Thymus (tissue), 14 donors: ENCODE measurements at places on chromosomes 11 and 22.

DNA sequence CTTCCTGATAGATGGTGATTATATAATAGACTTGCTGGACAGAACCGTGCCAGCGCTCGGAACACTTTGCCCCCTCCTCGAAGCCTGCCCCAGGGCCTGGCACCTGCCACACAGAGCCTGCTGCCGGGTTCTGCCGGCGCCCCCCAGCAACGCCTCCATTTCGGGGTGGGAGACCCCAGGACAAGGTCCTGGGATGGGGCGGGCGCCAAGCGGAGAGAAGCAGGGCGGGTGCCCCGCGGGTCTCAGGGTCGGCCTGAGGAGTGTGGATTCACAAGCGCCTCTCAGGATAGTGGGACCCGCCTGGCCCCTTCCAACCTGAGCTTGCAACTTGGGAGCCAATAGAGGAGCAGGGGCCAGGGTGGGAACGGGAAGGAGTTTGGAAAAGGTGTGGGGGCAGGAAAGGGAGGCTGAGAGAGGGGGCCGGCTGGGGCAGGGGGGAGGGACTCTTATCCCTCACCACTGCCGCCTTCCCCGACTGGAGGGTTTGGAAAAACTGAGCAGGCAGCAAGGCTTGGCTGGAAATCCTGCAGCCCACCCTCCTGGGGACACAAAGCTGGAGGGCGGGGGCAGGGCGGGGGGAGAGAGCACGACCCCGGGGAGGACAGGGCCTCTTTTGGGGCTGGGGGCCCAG is 3.3 kb upstream of the BCL9L start:
- peak; percentile 59 for DNase-seq

GRCh38 chr11:79055856-79056631 is 384.8 kb downstream of the TENM4 start:
- no peak for DNase-seq

DNA sequence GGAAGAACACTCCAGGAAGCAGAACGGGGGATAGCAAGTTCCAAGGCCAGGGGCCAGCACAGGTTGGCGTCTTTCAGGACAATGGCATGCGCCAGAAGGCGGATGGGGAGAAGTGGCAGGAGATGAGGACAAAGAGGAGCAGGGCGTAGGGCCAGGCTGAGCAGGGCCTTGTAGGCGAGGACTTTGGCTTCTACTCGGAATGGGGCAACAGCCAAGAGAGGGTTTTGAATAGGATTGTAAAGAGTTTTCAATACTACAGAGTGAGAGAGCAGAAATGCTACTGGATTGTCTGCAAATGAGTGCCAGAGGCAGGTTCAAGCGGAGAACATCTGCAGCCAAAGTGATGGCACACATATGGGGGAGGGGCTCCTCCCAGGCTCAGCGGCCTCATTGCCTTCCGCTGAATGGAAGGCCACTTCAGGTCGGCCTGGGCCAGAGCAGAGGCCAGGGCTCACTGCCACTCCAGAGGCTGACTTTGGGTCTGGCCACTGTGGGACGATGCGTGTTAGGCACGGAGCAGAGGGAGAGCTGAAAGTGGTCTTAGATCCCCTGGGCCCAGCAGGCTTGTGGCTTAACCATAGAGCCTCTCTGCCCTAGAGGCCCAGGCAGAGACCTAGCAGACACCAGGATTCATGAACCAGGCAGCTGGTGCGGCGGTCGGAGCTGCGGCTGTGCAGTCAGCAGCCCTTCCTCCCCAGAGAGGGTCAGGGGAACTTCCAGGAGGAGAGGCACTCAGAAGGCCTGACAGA is 118.2 kb downstream of the DSCAML1 start:
- no peak for DNase-seq

DNA sequence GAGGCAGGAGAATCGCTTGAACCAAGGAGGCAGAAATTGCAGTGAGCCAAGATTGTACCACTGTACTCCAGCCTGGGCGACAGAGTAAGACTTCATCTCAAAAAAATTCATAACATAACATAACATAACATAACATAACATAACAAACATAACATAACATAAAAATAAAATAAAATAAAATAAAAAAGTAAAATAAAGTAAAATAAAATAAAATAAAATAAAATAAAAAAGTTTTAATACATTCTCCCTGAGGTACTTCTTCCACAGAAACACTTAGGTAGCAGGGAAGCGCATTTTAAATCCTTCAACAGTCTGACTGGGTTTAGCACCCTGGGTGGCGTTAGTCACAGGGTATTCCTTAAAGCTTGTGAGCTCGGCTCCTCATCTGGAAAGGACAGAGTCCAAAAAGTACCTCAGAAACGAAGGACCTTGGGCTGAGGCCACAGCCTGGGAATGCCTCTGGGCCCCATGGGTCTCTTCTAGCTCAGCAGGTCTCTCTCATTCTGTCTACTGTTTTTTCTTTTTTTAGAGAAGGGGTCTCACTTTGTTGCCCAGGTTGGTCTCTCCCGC is 41.7 kb downstream of the MICAL3 start:
- no peak for DNase-seq

- DNase-seq, result no peak
Observed at GRCh38 chr22:43466710-43467109, 54.9 kb downstream of the MPPED1 start.

DNA sequence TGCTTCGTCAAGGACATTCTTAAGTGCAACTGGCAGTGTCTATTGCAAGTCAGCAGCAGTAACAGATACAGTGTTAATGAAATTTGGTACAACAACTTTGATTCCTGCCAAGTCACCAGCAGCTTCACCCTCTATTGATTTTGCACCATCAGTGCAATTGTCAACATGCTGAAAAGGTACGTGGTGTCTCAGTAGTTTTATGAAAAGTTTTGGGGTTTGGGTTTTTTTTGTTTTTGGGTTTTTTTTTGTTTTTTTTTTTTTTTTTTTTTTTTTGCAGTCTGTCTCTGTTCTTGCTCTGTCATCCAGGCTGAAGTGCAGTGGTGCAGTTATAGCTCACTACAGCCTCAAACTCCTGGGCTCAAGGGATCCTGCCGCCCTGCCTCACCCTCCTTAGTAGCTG is 19.1 kb upstream of the GRIK4 start:
- no peak for DNase-seq

- peak; percentile 44 for DNase-seq
Observed at GRCh38 chr11:3341298-3341697, 37.6 kb downstream of the ZNF195 start.

DNA sequence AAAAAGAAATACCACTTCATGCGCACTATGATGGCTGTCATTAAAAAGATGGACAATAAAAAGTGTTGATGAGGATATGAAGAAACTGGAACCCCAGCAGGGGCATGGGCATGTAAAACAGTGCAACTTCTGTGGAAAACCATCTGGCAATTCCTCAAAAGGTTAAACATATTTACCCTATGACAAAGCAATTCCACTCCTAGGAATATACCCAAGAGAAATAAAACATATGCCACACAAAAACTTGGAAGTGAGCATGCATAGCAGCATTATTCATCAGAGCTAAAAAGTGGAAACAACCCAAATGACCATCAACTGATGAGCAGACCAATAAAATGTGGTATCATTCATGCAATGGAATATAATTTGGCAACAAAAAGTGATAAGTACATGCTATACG is 50.1 kb downstream of the LRRC32 start:
- DNase-seq, result no peak

DNA sequence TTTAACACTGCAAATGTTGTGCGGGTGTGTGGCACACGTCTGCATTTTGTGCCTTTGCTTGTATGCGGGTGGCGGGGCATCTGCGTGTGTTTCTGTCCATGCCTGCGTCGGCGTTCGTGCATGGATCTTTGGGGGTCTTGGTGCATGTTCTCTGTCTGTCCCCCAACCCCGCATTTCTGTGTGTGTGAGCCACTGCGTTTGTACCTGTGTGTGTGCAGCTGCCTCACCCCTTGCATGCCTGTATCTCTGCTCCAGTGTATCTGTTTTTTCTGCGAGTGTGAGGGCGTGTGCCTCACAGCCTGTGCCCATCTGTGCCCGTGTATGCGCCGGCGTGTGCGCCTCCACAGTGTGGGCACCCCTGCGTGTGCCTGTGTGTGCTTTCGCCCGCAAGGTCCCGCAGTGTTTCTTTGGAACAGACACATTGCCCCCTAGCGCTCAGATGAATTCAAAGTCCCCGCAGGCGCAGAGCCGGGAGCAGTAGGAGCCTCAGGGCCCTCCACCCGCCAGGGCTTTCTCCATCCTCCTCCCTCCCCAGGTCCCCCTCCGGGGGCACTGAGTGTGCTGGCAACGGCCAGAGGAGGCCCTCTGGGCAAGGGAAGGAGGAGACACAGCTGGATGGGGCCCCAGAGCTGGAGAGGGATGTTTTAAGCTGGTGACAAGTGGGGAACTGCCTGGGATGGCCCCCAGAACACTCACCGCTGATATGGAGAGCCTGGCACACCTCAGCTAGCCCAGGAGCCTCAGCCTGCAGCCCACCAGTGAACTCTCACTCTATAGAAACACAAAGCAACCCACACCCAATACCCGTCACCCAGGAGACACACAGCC is 3.1 kb upstream of the MN1 start:
- no peak for DNase-seq
